ENCODE measurements at places on chromosomes 6 and 20.
A peak's percentile ranks its signal among the peaks of the same experiment; 100 is the strongest.

- no peak for DNase-seq
These were observed 11.2 kb downstream of the TFAP2D start for GRCh38 chr6:50724381-50725124.

- DNase-seq: no peak
These were observed 97.7 kb downstream of the TMEM242 start for GRCh38 chr6:157225575-157225995.

GRCh38 chr20:37501940-37502339 is 19.1 kb upstream of the NNAT start:
- DNase-seq: no peak

DNA sequence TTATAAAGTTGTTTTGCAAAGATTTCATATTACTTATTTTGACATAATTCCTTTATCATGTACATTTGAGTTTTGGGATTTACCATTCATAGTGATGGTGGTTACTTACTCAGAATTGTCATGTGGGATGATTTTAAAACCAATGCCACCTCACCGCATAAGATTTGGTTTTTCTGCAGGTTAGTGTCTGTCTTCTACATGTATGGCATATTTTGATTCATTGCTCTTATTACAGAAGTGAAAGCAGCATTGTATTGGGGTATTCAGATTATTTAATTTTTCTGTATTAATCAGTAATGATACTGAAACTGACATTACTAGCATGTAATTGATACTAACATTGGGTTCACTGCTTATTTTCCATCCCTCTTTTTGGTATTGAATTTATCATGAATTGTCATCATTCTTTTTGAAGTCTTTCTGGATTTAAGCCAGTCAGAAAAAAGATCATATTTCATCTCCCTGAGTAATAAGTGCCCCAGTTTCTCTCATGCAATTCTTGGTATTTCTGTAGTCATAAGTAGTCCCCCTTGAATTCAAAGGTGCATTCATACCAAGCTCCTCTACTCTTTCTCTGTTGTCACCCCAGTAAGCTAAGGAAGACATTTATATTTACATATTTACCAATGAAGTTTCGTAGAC is 176.6 kb downstream of the BCKDHB start:
- no peak for DNase-seq

DNA sequence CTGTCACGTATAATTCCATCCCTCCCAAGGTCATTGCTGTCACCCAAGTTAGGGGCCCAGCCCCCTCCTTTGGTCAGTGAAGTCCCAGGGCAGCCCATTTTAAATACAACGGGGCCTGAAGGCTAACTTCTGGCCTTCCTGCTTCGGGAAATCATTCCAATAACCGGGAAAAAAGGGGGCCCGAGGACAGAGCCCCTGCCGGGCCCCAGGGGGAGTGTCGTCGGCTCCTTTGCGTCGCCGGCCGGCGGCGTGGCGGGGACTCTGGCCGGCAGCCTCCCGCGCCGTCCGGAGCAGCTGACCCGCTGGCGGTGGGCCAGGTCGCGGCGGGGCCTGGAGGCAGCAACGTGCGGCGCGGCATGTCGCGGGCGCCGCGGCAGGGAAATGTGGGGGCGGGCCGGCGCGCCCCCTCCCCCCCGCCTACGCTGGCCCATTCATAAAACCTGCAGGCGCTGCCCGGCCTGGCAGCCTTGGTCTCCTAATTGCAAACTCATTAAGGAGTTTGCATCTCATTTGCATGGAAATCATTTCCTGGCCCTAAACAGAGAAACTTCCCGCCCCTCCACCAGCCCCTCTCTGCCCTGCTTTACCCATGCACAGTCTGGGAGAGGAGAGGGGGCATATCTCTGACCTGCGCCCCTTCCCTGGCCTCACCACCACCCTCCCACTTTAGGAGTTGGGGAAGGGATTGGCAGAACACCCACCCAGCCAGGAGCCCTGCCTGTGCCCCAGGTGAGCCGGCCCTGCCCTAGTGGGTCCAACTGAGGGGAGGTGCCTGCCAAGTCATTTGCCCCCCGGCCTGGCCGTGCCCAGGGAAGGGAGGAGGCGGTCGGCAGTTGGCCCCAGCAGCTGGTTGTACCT is 50.7 kb downstream of the MRPL14 start:
- DNase-seq: no peak

DNA sequence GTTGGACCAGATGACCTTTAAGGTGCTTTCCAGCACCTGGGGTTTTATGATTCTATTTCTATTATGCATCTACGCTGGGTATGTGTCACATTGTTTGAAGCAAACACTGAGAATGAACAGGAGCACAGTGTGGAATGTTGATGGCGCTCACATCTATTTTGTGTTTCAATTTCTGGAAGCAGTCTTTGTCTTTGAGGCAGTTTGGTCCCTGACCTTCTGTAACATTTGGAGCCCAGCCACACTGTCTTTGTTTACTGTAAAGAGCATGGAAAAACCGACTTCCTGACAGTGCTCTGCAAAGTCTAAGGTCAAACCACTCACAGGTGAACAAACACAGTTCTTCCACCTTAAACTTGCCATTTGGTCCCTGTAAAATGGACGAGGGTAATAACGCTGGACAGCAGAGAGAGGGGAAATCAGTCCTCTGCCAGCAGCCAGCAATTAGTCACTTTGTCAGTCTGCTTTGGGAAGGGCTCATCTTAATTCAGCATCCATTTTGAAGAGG is 155.5 kb downstream of the PRL start:
- DNase-seq: peak; percentile 31

DNA sequence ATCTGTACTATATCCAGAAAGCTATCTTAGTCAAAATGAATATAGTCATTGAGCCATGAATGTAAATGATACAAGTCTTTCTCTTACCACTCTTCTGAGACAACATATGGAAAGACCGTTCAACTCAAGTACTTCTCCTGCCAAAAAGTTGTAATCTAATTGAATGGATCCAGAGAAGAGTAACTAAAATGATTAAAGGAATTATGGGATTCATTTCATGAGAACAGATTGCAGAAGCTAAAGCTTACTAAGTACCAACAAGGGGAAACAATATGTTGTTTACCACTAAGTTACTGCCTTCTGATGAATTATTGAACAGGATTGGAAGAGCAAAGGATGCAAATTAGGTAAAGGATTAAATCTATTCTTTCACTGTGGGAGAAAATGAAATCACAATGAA is 2.0 kb upstream of the LGSN start:
- no peak for DNase-seq

- no peak for DNase-seq
These were observed 152.8 kb downstream of the SYCP2 start for GRCh38 chr20:59780494-59781185.

DNA sequence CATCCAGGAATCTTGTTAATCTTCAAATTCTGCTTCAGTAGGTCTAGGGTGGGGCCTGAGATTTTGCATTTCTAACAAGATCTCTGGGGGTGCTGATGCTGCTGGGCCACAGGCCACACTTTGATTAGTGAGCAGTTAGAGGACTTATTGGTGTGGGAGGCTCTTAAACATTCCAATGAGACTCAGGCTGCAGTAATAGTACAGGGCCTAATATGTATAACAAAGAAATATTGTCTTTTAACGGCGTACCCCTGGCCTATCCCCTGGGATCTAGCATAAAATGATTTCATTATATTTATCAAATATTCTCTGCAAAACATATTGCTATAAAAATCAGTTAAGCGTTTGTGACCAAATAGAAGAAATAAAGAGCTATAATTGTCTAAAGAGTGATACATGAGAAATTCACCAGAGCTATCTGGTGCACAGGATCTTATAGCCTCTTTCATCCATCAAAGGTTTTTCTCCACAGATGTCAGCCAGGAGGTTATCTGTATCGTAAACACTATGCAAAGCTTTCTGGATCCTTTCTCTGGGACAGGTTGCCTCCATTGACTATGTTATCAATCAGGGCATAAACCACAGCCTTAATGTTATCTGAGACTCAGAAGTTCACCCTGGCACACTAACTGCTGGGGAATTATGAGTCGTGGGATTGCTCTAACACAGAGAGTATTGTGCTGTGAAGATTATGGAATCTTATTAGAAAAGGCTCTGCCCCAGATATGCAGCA is 488.5 kb upstream of the MAP3K7 start:
- no peak for DNase-seq

- no peak for DNase-seq
These were observed 350.5 kb downstream of the PRL start for GRCh38 chr6:21946298-21946783.

DNA sequence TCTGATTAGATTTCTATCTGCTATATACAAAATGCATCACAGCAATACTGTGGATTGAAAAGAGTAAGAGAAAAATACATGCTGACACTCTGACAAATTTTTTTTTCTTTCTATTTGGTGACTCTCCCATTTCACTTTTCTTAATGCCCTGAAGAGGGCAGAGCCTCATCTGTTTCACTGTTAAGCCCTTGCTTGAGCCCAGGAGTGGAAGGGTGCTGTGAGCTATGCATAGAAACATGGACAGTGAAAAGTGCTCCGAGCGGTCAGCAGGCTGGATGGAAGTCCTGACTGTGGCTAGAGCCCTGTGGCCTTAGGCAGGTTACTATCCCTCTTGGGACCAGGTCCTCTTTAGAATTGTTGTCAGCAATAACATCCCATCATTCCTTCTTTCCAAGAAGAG is 17.4 kb upstream of the CSE1L start:
- no peak for DNase-seq

GRCh38 chr20:5592823-5593739 is 157.1 kb upstream of the SHLD1 start:
- DNase-seq: no peak

- no peak for DNase-seq
These were observed 100.4 kb downstream of the OTOR start for GRCh38 chr20:16848526-16848925.

GRCh38 chr6:48990739-48991138 is 472.3 kb downstream of the MMUT start:
- DNase-seq: no peak

- DNase-seq: peak; percentile 79
These were observed 611 bp downstream of the NFYA start for GRCh38 chr6:41073203-41073967.

DNA sequence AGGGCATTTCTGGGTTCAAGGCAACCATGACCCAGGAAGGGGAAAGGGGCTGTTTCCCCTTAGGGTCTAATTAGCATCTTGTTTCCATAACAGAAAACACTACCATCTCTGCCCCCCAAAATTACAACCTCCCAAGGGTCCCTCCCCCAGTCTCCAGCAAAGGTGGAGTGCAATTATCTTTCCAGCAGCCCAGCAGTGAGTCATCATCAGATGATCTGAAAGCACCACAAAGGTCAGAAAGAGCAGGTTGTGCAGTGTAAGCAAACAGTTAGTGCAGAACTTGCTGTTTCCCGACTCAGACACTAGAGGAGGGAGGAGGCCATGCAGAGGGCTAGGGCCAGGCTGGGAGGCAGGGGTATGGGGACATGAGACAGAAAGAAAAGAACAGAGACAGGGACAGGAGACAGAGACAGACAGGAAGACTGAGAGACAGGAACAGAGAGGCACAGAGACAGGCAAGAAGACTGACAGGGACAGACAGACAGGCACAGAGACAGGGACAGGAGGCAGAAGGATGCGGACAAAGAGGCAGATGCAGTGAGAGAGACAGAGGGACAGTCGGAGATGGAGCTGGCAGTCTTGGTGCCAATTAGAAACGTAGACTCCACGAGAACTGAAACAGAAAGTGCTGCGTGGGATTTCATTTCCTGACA is 62.5 kb downstream of the PYGB start:
- peak; percentile 41 for DNase-seq

DNA sequence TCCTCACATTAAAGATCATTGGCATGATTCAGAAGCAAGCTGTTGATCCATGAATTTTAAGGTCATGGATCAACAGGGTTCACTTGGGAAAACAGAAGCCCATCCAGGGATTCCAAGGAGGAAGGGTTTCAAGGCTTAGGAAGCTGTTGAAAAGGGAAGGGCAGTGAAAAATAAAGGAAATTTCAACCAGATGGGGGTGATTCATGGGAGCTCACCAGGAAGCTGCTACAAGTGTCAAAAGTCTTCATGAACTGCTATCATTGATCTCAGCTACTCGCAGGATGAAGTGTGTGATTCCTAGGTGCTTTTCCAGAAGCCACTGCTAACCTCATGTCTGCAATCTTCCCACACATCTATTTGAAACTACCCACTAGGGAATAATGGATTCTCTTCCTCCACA is 26.2 kb downstream of the ADTRP start:
- no peak for DNase-seq

GRCh38 chr6:166313255-166314070 is 5.3 kb upstream of the PRR18 start:
- no peak for DNase-seq

GRCh38 chr6:163661272-163661671 is 246.8 kb downstream of the QKI start:
- DNase-seq: no peak

DNA sequence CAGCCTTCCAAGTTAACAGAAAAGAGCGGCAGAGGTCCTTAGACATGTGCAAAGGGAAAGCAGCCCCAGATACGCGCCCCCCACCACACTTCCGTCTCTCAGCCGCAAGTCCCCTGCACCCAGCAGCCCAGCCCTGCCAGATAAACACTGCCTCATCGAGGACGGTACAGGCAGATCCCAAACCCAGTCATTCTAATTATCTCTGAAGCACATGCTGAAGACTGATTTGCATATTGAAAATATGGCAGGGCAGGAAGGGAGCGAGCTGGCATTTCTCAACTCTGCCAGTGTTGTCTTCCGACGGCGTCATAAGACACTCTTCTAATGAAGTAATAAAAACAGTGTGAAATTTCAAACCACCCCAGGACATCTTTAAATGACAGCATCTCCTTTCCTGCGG is 122.8 kb upstream of the CDH4 start:
- DNase-seq: no peak
